ENCODE measurements at places on chromosomes 12 and 14.

- no peak for DNase-seq
Observed at GRCh38 chr12:89752341-89752740, 43.7 kb upstream of the ATP2B1 start.

GRCh38 chr14:92323916-92324818 lies 1.2 kb downstream of the SLC24A4 start:
- DNase-seq = no peak

- DNase-seq = no peak
Observed at GRCh38 chr14:38090506-38090905, 117.2 kb upstream of the SSTR1 start.

- DNase-seq = peak; percentile 26
Observed at GRCh38 chr12:49703647-49704137, 3.5 kb downstream of the FMNL3 start.

DNA sequence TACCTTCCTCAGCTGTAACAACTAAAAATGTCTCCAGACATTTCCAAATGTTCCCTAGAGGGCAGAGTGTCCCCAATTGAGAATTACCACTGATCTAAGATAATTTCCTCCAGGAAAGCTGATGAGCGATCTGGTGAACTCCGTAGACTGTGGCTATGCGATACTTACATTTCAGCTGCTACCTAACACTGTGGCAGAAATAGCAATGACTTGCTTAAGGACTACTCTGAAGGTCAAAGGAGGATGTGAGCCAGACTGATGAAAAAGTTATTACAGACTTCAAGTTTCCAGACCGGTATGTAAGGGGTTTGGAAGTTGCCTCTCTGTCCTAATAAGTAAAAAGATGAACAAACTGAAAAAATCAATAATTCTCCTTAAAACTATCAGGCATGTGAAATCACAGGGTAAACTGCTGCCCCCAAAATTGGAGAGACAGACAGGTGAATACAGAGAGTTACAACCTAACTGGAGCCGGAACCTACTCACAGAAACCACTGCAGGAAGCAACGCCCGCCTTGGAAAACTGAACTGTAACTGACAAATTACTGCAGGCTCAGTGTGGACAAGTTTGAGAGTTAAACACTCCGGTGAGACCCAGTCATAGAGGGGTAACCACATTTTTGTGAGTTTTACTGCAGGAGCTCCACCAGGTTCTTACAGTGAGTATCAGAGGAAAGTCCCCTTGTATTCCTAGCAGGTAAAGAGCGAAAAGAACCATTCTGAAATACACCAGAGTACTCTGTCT lies 60.0 kb upstream of the PARP11 start:
- DNase-seq = no peak

GRCh38 chr12:22766911-22767420 lies 142.0 kb downstream of the ETNK1 start:
- no peak for DNase-seq

DNA sequence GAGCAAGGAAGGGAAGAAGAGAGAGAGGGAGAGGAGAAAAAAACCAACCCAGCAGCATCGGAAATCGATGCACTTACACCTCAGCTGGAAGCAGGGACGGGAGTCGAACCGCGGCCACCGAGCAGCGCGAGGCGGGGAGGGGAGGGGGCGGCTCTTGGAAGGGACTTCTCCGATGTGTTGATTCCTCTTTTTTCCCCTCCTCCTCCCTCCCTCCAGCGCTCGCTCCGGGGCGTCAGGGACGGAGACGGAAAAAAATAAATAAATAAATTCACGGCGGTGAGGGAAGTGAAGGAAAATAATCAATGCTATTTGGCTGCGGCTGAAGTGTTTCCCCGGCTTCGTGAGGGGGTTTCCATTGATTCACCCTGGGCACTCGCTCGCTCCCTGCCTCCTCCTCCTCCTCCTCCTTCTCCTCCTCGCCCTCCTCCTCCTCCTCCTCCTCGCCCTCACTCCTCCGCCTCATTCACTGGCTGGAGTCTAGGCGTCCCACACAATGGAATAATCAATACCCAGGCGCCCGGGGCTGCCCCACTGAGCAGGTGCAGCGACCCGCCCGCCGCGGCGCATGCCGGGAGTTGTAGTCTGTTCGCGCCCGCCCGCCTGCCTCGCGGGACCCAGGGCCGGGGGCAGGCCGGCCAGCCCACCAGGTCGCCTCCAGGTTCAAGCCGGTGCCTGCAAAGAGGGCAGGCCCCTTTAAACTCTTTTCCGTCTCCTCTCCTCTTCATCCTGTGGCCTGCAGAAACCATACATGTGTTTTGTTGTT lies at the start of gene ZFHX2:
Gene ZFHX2 (minus strand): TSS at position 500 of the 763 bp plus-strand sequence. CDS start 16,440 bp downstream, outside the sequence.
- DNase-seq = peak; percentile 59

DNA sequence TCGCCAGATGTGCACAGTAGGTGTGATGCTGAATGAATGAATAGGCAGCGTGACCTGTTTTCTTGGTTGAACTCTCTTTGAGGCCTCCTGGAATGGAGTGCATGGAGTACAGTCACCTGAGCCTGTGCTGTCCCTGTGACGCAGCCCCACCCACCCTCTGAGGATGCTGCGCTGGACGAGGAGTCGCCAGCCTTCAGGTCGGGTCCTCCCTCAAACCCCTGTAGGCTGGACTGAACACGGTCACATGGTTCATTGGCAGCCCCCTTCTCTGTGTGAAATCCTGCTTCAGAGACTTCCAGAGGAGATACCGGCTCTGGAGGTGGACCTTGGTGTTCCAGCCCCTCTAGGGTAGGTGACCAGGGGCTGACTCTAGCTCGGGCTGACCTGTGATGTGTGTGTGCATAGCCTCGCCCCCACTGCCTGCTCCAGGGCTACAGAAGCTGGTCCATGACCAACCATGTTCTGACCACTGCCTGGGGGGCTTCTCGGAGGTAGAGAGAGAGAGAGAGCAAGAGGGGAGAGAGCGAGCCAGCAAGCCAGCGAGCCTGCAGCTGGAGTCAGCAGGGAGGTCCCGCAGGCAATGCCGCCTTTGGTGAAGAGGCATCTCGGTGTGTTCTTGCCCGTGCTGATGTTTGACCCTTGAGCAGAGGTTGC lies 158.0 kb upstream of the RTL1 start:
- no peak for DNase-seq

DNA sequence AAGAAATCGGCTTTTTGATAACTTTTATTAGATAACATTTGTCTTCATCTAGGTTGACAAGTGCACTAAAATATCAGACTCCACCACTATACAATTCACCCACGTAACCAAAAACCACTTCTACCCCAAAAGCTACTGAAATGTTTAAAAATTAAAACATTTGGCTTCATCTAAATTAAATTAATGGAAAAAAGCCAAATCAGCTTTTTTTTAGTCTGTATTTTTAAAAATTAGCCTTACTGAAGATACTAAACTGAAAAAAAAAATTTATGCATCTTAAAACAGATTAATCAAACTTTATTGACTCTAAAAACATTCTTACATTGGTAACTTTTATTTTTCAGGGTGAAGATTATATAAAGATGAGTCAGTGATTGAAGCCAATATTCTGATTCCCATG lies 30.0 kb downstream of the CREBL2 start:
- no peak for DNase-seq

GRCh38 chr14:68660495-68660894 lies 132.4 kb downstream of the ZFP36L1 start:
- no peak for DNase-seq

DNA sequence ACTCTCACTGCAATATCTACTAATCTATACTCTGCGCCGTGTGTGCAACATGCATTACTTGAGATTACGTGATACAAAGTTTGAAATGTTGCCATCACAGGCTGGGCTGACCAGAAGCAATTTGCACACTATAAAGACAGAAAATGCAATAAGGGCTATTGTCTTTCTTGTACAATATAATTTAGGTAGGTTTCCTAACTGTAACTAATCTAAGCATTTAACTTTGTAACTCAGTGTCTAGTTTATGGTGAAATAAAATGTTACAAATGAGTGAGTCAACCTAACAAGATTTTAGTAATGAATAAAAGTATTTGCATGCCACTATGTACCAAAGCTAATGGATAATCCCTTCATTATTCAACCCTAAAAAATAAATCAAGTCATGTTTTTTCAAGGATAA lies 57.8 kb downstream of the LRP6 start:
- DNase-seq = no peak

DNA sequence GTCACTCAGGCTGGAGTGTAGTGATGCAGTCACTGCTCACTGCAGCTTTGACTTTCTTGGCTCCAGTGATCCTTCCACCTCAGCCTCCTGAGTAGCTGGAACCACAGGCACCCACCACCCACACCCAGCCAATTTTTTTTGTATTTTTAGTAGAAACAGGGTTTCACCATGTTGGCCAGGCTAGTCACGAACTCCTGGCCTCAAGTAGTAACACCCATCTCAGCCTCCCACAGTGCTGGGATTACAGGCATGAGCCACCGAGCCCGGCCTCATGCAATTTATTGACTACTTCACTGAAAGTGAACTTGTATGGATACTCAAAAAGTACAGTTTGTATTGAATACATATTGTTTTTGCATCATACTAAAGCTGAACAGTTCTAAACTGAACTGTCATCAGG lies 9.1 kb downstream of the PSEN1 start:
- DNase-seq = no peak

DNA sequence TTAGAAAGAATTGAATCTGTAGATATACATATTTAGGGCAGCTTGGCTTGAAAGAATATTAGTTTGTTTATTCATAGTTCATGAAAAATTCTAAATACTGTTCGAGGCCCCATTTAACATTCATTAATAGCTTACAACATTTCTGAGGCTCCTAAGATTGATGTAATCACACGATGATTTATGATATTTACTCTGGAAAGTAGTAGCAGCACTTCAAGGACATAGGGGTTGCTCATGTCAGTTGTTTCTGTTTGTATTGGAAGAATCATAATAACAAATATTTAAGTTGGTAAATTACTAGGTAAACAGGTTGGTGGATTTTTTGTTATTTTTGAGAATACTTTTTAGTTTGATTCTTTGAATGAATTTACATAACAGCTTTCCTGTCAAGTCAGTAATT lies 30.4 kb downstream of the CAND1 start:
- DNase-seq = no peak

DNA sequence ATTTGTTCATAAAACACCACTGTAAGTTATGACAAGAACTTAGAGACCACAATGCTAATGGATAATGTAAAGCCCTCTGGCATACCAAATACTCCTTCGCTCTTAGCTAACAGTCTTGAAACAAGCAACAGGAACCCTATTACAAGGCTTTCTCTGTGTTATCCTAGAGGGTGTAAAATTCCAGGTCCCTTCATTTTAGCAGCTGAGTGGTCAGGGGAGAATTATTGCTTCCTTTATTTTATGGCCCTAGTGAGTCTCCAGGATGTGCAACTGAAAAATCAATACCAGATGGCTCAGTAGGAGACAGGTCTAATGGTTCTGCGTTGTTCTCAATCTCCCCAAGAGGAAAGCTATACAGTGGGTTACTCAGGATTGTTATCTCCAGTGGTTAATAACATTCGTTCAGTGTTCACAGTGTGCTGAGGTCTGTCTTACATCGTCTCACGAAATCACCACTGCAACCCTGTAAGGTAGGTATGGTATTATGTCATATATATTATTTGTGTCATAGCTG lies 172.7 kb upstream of the CNOT2 start:
- DNase-seq = no peak

DNA sequence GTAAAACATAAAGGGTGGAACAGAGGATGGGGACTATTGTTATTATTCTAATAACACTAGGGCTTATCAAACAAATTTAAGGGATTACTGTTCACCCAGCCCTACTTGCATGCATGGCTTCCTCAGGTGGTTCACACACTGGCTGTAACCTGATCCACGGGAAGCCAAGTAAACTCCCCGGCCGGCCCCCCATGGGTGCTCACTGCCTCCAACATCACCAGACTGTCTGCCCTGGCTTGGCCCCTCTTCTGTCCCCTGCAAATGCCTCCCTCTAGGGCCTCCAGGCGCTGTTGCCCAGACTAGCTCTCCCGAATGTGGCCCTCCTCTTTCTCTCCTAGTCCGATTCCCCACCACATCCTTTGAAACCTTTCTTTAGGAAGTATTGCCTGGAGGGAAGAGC lies 18.6 kb downstream of the FAIM2 start:
- no peak for DNase-seq

GRCh38 chr14:105765893-105766614 lies 239.7 kb downstream of the TMEM121 start:
- no peak for DNase-seq
